ENCODE measurements at places on chromosomes 3 and 15.
A peak's percentile ranks its signal among the peaks of the same experiment; 100 is the strongest.

DNA sequence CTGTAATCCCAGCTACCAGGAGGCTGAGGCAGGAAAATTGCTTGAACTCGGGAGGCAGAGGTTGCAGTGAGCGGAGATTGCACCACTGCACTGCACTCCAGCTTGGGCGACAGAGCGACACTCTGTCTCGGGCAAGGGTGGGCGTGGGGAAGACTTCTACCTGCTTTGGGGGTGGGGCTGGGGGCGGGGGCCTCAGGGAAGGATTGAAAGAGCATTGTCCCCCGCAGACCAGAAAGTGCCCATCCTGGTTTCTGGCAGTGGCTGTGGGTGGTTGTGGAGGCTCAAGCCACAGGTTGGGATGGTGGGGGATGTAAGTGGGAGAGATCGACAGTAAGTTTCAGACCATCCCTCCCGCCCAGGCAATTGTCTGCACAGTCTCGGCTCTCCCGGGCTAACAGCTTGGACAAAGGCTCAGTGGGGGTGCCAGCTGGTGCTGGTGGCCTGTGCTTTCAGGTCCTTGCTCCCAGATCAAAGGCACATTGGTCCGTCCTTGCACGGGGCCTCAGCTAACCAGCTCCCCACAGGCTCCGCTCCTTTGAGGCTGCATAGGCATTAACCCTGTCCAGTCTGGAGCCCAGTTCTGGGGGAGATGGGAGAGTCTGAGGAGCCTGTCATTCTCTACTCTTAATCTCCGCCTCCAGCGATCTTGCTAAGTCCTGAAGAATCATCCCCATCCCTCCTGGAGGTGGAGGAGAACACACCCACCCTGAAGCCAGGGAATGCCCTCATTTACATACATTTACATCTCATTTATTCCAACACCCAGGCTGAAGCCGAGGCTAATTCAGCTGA, 8.6 kb downstream of the SCN5A start:
- no peak for DNase-seq

DNA sequence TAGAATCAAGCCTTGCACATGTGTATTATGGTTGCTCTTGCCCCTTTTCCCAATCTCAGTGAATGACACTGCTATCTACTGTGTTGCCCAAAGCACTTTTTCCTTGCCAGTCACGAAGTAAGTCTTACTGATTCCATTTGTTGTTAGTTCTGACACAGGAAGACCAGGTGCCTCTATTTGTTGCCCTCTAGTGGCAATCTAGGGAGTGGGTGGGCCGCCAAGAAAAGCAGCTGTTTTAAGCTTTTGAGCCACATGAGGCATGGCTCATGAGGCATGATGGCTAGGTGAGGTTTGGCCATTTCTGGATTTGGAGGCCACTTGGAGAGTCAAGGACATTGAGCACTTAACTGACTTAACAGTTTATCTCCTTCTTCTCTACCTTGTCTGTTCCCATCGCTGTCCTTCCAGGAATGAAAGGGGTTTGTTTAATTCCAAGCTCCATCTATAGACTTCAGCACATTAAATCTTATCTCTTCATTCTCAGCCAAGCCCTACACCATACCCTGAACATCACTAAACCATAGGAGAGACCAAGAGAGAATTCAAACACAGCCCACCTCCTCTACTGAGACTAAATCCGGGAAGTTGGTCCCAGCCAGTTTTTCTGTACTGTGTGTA, 103.1 kb downstream of the HCN4 start:
- peak; percentile 18 for DNase-seq

- DNase-seq: no peak
Measured at GRCh38 chr3:3089017-3089416, 21.2 kb downstream of the IL5RA start.

DNA sequence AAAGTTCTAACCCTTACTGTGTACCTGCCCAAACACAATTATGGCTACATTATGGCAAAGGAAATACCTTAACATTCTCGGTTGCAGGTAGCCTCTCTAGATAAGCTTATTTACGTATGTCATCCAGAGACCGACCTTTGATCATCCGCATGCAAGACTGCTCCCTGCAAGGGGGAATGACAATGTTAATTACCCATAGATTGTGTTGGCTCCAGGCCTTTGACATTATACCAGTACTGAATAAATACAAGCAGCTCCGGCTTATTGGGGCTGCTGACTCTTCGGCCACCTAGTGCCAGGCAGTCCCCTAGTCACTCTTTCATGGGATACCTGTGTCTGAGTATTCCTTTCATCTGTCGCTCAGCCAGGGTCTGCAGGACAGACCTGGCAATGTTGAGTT, 223.5 kb downstream of the DTWD1 start:
- no peak for DNase-seq

- no peak for DNase-seq
Measured at GRCh38 chr15:57767481-57767880, 61.0 kb downstream of the POLR2M start.

DNA sequence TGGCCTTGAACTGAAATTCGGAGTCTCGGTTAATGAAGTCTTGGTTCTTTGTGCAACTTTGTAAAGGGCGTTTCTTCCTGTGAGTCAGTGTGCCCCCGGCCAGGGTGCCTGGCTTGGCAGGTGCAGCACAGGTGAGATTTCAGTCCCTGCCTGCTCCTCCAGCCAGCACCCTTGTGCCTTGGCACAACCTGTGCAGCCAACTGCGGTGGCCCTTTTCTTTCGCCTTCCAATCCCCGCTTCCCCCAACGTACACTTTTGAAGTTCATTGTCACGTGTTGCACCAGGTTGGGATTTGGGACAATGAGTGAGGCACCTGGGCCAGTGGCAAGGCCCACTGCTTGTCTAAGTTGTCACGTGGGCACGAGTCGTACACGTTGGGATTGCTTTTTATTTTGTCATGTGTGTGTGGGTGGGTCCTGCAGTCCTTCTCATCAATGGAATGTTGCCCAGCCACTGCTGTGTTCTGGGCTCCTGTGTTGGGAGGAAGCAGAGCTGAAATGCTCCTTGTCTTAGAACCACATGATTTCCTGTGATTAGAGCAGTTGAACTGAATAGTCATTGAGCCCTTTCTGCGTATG, 242.9 kb upstream of the BHLHE40 start:
- no peak for DNase-seq

- DNase-seq: no peak
Measured at GRCh38 chr15:101024073-101024695, 105.0 kb downstream of the LRRK1 start.

Data from stimulated activated CD4-positive, alpha-beta T cell treated with anti-CD3 and anti-CD28 coated beads, TNF-alpha, amount 100 ng/mL, for 4 hours (primary cell).